Suprapubic skin (tissue), 4 donors: ENCODE measurements at places on chromosomes 1 and 21.

GRCh38 chr1:14996133-14997050, 157.2 kb upstream of the TMEM51 start:
- DNase-seq, result no peak

- no peak for DNase-seq
Measured at GRCh38 chr1:118294875-118295642, 110.0 kb upstream of the SPAG17 start.

DNA sequence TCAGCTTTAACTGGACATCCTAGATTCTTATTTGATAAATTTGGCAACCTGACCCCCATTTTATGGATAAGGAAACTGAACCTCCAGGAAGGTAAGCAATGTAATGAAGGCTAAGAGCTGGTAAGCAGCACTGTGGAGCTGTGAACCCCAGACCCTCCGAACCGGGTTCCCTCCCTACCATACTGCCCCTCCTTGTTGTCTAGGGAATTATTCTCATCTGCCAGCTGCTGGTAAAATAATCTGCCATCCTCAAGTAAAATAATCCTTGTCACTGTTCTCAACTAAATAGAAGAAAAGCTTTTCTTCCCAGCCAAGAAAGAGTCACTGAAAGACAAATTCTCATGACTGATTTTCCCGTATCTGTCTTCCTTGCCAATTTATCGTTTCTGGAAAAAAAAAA, 55.8 kb upstream of the PRDX6 start:
- DNase-seq, result no peak

DNA sequence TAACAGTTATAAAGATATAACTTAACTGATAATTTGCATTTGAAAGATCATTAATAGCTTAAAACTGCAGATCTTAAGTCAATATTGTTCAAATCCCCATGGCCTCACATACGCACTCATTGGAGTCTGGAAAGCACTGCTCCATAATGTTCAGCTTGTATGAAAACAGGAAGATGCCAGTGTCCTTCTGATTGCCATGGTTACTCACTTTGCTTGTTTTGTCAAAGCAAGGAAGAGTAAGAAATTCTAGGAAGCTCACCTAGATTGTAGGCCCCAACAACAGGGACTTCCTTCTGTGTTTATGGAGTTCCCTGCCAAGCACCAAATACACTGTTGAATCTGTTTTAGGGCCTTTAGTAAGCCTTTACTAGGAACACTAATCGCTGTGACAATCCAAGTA, 10.9 kb downstream of the GAS5 start:
- DNase-seq, result no peak

- DNase-seq, result no peak
Measured at GRCh38 chr1:68338081-68338480, 105.8 kb upstream of the WLS start.
